ENCODE measurements at places on chromosomes 11 and 22.

GRCh38 chr11:27004103-27004502, 10.2 kb downstream of the FIBIN start:
- no peak for DNase-seq

GRCh38 chr22:49151256-49152126, 676.2 kb downstream of the BRD1 start:
- DNase-seq: no peak

DNA sequence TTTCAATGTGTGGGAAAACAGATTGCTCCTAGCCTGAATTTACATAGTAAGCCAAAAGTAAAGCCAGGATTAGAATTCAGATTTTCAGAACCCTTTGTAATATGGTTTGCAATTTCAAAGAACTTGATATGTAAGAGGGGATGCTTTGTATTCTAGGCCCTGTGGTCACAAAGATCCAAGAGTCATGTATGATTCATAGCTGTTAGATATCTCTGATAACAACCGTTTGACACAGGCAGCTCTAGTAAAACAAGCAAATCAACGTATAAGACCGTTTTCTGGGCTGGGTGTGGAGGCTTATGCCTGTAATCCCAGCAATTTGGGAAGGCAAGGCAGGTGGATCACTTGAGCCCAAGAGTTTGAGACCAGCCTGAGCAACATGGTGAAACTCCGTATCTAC, 79.6 kb downstream of the EMSY start:
- no peak for DNase-seq

DNA sequence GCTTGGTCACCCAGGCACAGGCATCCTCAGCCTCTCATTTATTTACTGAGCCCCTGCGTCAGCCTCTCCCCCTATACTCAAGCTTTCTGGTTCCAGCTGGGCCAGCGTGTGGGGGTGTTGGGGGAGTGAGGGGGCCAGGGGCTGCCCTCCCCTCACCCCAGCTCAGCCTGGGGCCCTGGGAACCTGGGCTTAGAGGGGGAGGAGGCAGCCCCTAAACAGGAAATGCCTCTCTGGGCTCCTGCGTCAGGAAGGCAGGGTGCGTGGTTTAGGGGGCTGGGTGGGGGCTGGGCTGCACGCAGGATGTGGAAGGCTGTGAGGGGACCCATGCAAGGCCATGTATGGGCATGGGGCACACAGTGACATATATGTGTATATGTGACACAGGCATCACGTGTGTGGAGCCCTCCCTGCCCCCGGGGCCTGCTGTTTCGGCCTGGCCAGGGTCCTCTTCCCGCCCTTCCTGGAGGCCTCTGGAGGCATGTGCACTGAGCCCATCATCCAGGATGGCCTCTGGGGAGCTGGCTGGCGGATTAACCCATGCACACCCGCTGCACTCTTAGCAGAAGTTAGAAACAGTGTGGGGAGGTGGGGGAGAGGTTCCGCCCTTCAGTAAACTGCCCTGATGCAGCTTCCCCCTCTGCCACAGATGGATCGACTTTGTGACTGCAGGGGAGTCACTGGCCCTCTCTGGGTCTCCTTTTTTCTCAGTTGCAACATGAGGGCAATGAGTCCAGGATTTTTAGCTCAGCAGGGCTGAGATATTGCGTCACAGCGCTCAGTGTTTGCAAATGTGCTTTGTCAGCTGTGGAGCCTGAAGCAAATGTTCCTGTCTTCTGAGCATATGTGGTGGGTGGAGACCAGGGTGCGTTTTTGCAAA, 1.1 kb upstream of the CD248 start:
- peak; percentile 69 for DNase-seq

DNA sequence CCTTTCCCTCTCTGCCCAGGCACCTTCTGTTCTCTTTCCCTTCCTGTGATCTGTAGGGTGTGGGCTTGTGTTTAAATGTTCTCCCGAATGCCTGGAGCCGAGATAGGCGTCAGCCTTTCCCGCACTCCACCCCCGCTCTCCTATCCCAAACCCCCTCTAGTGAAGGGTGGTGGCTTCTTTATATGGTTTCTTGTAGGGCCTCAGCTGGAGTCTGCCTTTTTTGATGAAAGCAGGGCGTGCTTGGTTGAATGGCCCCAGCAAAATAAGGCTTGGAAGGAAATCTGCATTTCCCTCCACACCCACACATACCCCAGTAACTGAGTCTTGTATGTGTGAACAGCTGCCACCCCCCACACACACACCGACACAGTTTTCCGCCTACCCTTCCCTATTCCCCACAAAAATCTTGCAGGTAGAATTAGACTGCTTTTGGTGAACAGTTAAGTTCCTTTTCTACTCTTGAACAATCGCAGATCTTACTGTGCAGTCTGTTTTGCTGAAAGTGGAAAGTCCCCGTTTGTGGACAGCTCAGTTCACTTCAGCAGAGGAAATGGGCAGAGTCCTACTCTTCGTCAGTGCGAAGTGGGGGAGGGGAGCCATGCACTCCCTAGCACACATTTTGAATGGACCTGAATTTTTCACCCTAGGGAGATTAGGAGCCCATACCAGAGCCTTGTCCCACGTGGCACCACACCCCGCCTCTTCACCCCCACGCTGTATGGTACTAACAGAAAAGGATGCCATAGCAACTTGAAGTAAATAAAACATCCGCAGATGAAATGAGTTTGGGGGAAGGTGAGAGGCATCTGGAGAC, 25.5 kb upstream of the GRK2 start:
- peak; percentile 63 for DNase-seq

DNA sequence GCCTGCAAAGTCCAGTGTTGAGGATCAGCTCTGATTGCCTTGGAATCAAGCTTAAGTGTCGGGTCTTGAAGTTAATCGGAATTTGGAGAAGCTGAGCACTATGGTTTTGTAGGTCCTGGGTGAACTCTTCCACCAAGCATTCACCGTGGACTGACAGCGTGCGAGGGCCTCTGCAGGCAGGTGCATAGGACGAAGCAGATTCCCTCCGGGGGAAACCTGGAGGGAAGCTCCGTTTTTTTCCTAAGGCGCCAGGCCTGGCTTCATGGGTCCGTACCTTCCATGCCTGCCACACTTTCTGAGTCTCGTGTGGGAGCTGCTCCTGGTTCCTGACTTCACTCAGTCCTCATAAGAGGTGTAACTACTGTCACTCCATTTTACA, 170.1 kb downstream of the CRYBB2 start:
- DNase-seq: no peak

DNA sequence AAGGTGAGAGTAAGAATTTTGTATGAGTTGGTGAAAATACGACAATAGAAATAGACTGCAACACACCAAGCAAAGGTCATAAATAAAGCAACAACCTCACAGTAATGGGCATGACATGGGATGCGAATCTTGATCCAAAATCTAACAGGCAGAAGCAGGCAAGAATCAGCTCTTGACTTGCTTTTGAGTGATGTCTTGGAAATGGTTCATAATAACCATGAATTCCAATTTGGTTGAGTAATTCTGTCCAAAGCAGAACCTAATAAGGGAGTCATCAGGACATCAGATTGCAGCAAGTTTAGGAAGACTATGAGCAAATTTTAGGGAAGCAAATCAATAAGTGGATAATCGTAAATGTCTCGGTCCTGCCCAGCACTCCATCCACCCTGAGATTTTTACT, 224.0 kb upstream of the ISX start:
- DNase-seq: no peak

- no peak for DNase-seq
Measured at GRCh38 chr22:49264696-49265095, 563.0 kb downstream of the BRD1 start.

DNA sequence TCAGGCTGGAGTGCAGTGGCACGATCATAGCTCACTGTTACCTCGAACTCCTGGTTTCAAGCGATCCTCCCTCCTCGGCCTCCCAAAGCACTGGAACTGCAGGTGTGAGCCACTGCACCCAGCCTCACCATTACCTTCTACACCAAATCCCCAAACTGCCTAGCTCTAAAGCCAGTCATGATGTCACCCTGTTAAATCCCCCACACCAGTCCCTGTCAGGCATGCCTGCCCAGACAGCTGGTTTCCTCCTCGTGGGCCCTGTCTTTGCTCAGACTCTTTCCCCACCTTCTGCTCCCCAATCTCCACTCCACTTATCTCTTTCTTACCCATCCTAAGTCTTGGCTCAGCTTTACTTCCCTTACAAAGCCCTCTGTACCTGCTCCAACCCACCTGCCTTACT, 12.5 kb upstream of the EXPH5 start:
- DNase-seq: no peak

DNA sequence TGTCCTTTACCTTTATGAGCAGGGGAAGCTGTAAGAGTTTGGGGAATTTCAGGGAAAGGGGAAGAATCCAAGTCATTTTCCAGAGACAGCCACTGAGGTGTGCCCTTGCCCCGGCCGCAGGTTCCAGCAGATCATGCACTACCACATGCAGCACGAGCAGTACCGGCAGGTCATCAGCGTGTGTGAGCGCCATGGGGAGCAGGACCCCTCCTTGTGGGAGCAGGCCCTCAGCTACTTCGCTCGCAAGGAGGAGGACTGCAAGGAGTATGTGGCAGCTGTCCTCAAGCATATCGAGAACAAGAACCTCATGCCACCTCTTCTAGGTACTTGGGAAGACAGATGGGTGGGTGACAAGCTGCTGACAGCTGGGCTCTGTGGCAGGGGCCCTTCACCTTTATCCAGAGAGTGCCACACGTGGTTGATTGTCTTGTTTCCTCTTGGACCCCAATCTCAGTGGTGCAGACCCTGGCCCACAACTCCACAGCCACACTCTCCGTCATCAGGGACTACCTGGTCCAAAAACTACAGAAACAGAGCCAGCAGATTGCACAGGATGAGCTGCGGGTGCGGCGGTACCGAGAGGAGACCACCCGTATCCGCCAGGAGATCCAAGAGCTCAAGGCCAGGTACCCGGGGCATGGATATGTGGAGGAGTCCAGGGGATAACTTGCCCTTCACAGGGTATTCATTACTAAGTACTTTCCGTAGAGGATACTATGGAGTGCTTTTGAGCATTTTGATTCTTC, 5.8 kb upstream of the HMBS start:
- DNase-seq: no peak

DNA sequence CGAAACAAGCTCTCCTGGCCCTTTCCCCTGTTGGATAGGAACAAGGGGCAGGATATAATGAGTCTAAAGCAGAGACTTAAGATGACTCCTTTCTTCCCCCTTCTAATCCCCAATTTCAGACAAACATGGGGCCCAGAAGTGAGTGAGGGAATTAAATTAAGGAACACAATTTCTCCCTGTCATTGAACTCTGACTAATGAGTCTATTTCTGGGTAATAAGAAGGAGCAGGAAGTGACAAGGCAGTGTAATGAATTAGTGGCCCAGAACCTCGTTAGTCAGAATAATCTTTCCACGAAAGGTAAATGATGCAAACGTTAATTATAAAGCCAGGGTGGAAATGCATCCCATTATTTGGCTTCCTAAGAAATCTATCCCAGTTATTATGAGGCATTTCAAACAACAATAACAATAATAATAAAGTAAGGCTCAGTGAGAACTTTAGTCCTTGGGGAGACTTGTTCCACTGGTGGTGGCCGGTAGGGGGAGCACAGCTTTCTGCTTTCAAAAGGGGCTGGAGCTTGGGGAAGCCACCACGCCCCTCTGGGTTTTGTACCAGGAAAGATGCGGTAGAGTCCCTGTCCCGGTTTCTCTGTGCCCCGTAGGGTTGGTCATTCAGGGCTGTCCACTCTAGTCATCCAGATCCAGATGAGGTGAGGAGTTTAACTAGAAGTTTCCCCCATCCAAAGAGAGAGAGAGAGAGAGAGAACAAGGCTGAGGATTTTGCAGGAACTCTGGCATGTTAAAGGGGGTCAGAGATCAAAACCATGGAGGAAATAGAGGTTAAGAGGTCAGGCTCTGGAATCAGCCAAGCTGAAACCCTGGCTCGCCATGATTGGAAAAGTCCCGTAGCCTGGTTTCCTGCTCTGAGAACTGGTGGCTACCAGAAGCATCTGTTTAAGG, 298.3 kb downstream of the NTM start:
- no peak for DNase-seq

DNA sequence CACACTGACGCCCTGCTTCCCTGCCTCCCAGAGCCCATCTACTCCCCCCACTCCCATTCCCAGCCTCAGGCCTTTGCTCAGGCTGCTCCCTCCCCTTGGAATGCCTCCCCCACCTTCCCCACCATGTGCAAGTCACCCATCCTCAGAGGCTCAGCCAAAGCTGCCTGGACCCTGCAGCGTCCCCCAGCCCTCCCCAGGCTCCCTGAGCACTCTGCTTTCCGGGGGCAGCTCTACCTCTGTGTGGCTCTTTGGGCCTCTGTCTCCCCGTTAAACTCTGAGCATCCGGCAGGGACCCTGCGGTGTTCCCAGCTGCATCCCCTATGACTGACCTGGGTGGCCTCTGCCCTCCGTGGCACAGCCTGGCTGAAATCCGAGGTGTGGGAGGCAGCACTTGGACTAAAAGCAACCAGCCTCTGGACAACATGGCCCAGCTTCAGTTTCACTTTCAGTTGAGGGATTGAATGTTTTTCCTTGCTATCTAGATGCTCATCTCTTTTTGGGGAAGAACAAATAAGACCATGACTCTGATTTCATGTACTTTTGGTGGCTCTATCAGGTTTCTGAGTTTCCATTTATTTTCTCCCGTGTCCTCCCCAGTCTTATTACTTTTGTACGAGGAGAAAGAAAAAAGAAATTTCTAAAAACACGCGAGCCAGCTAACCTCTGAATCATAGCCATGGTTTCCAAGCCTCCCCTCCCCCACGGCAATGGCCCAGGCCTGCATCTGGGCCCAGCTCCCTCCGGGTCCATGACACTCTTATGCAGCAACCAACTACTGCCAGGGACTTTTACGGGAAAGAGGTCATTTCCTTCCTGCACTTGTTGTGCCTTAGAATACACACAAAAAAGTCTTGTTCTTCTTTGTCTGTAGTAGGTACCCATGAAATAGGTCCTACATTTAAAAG, 3.8 kb downstream of the APOL3 start:
- peak; percentile 72 for DNase-seq

DNA sequence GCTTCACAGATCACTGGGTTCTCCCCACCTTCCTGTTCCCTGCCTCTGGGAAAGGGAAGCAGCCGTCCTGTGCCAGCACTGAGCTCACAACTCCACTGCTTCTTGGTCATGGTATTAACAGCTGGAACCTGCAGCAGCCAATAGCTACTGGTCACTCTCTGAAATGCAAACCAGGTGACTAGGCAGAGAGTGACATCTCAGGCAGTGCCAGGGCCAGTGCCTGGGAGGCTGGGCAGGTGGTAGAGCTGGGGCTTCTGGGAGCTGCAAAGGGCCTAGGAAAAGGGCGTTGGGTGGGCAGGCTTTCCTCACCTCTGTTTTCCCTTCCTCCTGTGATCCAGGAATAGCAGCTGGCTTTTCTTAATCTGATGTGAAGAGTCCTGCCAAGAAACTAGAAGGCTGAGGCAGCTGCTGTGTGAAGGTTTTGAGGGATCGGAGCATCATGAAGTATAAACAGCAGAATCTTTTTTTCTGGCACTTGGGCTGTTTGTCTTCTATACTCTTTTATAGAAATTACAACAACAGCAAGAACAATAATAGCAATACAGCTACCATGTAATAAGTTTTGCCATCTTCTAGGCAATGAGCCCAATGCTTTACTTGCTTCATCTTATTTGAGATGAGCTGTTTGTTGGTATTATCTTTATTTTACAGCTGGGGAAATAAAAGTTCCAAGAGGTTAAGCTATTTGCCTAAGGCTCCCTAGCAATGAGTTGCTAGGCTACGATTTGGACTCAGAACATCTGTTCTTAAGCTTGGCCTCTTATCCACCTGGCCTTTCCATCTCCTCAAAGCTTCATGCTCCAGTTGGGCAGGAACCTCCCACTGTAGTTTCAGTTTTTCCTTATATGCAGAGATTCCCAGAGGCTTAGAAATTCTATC, 22.0 kb upstream of the CD44 start:
- no peak for DNase-seq

GRCh38 chr11:984546-984945, 52.0 kb downstream of the MUC6 start:
- no peak for DNase-seq

- no peak for DNase-seq
Measured at GRCh38 chr11:8573777-8574176, 20.3 kb downstream of the STK33 start.

GRCh38 chr22:48835857-48836672, 991.6 kb downstream of the BRD1 start:
- no peak for DNase-seq
